ENCODE measurements at places on chromosomes 5 and 9. TPM values are rescaled to one million over a fixed set of nuclear protein-coding genes. Genes with fewer than 3 reads are reported as not detected.

Gene UQCRQ
- total RNA-seq, result 727 TPM

DNA sequence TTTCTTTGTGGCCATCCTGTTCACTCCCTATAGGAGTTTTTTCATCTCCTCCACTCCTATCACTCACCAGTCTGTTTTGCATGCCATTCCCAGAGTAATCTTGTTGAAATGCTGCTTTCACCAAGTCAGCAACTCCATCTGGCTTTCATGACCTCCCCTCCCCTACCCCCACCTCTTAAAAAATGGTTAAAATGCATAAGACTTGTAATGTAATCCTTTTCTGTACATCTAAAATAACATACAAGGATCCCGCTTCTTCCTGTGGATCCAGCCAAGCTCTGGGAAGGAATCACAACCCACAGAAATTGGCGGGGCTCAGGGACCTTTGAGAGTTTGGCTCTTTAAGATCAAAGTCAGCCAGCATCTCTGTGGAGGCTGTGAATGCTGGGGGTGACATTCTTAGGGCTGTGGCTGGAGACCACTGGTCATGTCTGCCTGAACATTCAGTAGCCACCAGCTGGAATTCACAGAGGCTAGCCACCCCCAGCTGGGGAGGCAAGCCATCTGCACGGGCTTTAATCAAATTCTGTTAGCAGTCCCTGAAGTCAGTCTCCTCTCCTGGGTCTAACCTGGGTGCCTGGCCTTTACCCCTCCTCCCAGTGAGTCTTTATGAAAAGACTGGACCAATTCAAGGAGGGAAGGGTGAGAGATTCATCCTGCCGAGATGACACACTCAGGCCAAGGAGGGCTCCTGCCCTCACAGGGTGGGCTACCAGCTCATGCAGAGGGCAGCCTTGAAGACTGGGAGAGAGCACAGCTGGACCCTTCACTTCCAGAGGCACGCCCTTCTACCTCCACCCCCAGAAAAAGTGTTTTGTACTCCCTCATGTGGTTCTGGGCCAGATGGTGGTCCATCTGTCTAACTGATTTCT, 132.9 kb downstream of the LIFR start:
- DNase-seq, result no peak

Gene GPX8
- total RNA-seq, result 0.86 TPM

Gene CCNJL
- total RNA-seq, result 0.48 TPM

Gene LCN1
- not detected for total RNA-seq

GRCh38 chr5:16135506-16135905, 44.1 kb downstream of the MARCHF11 start:
- no peak for DNase-seq

Gene PCDHGA8
- total RNA-seq, result 0.35 TPM

DNA sequence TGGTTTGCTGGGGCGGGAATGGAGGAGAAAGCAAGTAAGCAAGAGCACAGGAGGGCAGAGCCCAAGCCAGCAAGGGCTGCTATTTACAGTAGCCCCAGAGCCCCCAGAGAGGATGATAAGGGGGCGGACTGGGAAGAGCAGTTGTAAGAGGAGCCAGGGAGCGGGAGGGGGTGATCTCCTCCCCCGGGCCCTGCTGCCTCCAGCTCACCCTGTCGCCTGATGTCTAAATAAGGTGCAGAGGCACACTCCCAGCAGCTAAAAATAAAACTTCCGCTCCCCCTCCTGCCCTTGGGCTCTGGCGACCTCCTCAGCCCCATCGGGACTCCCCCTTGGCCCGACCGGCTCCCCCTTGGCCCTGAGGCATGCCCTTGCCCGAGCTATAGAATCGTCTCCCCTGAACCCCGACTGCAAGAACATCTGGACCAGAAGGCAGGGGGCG, 14.4 kb upstream of the CCDC69 start:
- no peak for DNase-seq

Gene SEMA5A
- total RNA-seq, result 5.7 TPM
